CD4-positive, alpha-beta memory T cell (primary cell): ENCODE measurements at places on chromosomes 13 and 19.
A peak's percentile ranks its signal among the peaks of the same experiment; 100 is the strongest.

DNA sequence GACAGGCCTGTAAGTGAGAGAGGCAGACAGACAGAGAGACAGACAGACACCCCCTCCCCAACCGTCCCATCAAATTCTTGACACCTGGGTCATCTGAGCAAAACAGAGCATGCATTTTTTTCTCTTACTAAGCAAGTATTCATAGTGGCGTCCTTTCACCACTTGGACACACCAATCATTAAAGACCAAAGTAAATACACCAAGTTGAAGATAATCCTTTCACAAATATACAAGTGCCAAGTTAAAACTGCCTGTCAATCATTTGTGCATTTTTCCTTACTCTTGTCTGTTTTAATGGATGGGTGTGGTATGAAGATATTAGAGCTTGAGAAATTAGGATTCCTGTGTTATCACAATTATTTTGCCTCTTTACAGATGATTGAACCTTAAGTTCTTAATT, 337.3 kb downstream of the ATP8A2 start:
- no peaks in the 10 kb centered on the region for H3K27me3 ChIP-seq
- no peak for DNase-seq
- no peak overlapping the region for H3K4me3 ChIP-seq
- H3K4me1 ChIP-seq, result no peaks in the 10 kb centered on the region
- no peak overlapping the region for H3K27ac ChIP-seq

- no peaks in the 10 kb centered on the region for H3K36me3 ChIP-seq
- H3K27me3 ChIP-seq, result no peaks in the 10 kb centered on the region
- no peak for DNase-seq
- H3K27ac ChIP-seq, result no peak overlapping the region
- no peak overlapping the region for H3K4me3 ChIP-seq
- H3K4me1 ChIP-seq, result no peaks in the 10 kb centered on the region
These were observed 318.2 kb downstream of the MYO16 start for GRCh38 chr13:108947551-108948030.

DNA sequence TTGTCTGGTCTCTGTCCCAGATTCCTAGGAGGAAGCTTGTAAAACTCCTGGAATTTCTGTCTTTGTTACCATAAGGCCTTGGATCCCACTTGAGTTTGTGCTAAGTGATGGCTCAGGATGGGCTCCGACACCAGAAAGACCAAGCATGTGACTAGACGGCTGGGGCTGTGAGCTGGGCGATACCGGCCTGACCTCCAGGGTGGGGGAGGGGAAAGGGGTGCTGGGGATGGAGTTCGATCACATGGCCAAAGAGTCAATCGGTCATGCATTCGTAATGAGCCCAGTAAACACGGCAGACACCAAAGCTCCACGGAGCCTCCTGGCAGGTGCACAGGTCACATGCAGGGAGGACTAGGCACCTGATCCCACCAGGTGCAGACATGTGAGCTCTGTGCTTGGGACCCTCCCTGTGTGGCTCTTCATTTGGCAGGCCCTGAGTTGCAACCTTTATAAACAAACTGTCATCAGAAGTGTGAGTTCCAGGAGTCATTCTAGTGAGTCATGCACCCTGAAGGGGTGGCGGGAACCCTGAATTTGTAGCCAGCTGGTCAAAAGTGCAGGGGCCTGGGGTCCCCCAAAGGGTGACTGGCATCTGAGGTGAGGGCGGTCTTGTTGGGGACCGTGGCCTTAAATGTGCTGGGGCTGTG, 27.1 kb downstream of the ELAVL1 start:
- H3K4me3 ChIP-seq, result no peak overlapping the region
- DNase-seq, result no peak
- peaks cover 68% of the 10 kb centered on the region for H3K36me3 ChIP-seq

GRCh38 chr19:57807541-57807940, 7.2 kb downstream of the ZNF552 start:
- H3K36me3 ChIP-seq, result peaks cover 17% of the 10 kb centered on the region
- H3K27ac ChIP-seq, result no peak overlapping the region
- no peak for DNase-seq
- H3K27me3 ChIP-seq, result no peaks in the 10 kb centered on the region
- peaks cover under 1% of the 10 kb centered on the region for H3K4me1 ChIP-seq

GRCh38 chr13:45737571-45738017, 35.5 kb downstream of the CBY2 start:
- H3K27ac ChIP-seq, result no peak overlapping the region
- H3K27me3 ChIP-seq, result no peaks in the 10 kb centered on the region
- no peaks in the 10 kb centered on the region for H3K4me1 ChIP-seq

- no peak overlapping the region for H3K4me3 ChIP-seq
- no peak for DNase-seq
- H3K27ac ChIP-seq, result no peak overlapping the region
- no peaks in the 10 kb centered on the region for H3K4me1 ChIP-seq
These were observed 1222.3 kb upstream of the SLC10A2 start for GRCh38 chr13:104288496-104288895.

GRCh38 chr19:2722541-2723344, 1.6 kb upstream of the DIRAS1 start:
- H3K4me3 ChIP-seq, result no peak overlapping the region
- no peak overlapping the region for H3K27ac ChIP-seq
- no peaks in the 10 kb centered on the region for H3K36me3 ChIP-seq
- H3K4me1 ChIP-seq, result no peaks in the 10 kb centered on the region
- DNase-seq, result no peak

DNA sequence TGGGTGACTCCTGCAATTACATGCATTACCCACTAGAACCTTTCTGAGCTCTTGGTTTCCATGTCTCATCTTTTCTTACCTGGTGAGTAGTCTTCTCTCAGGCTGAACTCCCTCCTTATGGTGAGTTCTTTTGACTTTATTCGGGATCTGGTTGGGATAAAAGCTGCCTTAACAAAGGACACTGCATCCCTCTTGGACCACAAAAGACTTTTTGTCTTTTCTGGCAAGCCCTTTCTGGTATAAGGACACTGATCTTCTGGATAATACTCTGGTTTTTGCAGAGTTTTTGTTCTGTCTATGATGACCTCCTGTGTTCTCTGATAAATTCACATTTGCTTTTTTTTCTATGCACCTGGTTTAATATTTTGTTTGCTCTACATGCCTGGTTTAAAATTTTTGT, 66.7 kb downstream of the SLITRK1 start:
- no peaks in the 10 kb centered on the region for H3K36me3 ChIP-seq
- DNase-seq, result no peak
- no peak overlapping the region for H3K4me3 ChIP-seq
- H3K4me1 ChIP-seq, result no peaks in the 10 kb centered on the region

- no peak overlapping the region for H3K4me3 ChIP-seq
- H3K27me3 ChIP-seq, result no peaks in the 10 kb centered on the region
- DNase-seq, result no peak
- H3K27ac ChIP-seq, result no peak overlapping the region
- no peaks in the 10 kb centered on the region for H3K36me3 ChIP-seq
These were observed 49.0 kb downstream of the SIPA1L3 start for GRCh38 chr19:37955986-37956385.

GRCh38 chr19:45168767-45169351, 8.1 kb upstream of the NKPD1 start:
- H3K4me1 ChIP-seq, result peaks cover 71% of the 10 kb centered on the region
- H3K36me3 ChIP-seq, result no peaks in the 10 kb centered on the region
- no peak for DNase-seq
- H3K27me3 ChIP-seq, result no peaks in the 10 kb centered on the region
- H3K4me3 ChIP-seq, result no peak overlapping the region

GRCh38 chr19:42165146-42165545, 32.9 kb upstream of the POU2F2 start:
- H3K36me3 ChIP-seq, result no peaks in the 10 kb centered on the region
- no peak for DNase-seq
- H3K27me3 ChIP-seq, result no peaks in the 10 kb centered on the region
- no peak overlapping the region for H3K27ac ChIP-seq

DNA sequence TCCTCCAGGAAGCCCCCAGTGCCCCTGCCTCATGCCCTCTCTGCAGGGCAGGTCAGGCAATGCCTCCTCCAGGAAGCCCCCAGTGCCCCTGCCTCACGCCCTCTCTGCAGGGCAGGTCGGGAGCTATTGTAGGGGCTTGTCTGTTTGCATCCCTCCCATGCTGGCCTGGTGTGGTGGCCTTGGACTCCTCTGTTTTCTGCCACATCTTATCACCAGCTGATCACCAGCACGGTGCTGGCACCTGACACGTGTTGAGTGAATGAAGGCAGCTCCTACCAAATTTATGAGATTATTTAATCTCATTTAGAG, 51.5 kb upstream of the C13orf46 start:
- H3K36me3 ChIP-seq, result peaks cover 82% of the 10 kb centered on the region
- H3K27me3 ChIP-seq, result no peaks in the 10 kb centered on the region
- H3K27ac ChIP-seq, result no peak overlapping the region

DNA sequence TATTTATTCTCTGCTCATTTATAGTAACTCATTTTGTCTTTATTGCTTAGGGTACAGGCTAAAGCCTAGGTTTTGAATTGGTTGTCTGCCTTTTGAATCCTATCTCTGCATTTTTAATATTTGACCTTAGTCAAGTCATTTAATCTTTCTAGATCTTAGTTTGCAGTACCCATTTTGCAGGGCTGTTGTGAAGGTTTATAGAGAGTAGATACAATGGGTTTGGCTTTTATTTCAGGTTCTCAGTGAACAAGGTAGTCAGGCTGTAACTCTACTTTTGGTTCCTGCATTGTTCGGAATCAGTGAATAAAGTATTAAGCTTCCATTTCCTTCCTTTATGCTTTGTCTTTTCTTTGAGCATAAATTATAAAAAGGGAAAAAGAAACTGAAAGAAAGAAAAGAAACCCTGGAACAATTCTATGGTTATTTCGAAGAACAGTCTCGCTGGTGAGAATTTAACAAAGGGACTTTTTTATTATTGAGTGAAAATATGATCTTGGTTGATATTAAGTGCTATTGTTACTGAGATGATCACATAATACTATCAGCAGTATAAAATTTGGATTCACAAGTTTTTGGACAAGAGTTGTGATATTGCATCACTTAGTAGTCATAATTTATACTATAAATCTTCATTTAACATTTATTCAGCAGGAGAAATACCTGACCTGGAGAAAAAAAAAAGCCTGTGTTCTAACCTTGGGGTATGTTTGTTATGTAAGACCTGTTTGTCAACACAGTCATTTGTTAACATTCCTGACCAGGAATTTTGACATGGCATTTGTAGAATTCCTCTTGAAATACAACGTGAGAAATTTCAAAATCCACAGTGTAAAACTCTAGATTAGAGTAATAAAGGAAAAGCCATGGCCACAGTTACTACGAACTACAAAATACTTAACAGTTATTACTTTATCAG, 91.3 kb downstream of the ZMYM2 start:
- H3K27me3 ChIP-seq, result no peaks in the 10 kb centered on the region
- peak overlapping the region; percentile 15 for H3K27ac ChIP-seq
- no peak overlapping the region for H3K4me3 ChIP-seq
- H3K36me3 ChIP-seq, result peaks cover 12% of the 10 kb centered on the region
- peaks cover 21% of the 10 kb centered on the region for H3K4me1 ChIP-seq

- H3K36me3 ChIP-seq, result peaks cover 13% of the 10 kb centered on the region
- no peak for DNase-seq
- H3K4me1 ChIP-seq, result peaks cover 23% of the 10 kb centered on the region
- H3K4me3 ChIP-seq, result no peak overlapping the region
These were observed 1.8 kb downstream of the LONP1 start for GRCh38 chr19:5718037-5718578.

DNA sequence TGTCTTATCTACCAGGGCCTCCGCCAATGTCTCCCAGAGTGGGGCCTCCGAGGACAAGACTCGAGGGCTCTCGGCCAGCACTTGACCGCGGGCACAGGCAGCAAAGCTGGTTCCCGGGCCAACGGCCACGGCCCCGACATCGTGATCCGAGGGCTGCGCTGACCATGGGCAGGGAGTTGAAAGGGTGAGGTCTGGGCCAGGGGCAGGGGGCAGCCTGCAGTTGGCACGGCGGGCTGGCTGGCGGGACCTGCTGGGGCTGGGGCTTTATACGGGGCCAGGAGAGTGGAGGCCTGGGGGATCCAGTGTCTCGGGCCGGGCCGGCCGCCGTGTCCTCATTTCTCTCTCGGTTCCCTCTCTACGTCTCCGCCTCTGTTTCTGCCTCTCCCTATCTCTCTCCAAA, 9.8 kb upstream of the LINGO3 start:
- no peak overlapping the region for H3K27ac ChIP-seq
- no peak for DNase-seq
- no peak overlapping the region for H3K4me3 ChIP-seq
- H3K36me3 ChIP-seq, result no peaks in the 10 kb centered on the region

DNA sequence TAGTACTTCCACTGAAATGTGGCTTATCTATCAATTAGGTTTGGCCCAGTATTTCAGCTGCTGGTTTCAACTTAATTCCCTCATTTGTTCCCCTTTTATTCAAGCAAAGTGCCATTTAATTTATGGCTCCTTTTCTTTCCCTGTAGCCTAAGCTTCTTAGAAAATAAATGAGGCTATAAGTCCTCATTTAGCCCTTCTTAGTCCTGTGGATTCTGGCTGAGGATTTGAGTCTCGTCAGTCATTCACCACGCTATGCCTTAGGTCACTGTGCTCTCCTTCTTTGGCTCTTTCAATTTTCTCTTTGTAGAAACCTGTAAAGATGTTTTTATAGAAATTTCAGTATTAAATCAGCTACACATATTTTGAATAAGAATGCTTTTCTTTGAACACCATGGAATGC, 579.1 kb downstream of the GPC6 start:
- no peak overlapping the region for H3K4me3 ChIP-seq
- H3K36me3 ChIP-seq, result no peaks in the 10 kb centered on the region
- H3K4me1 ChIP-seq, result no peaks in the 10 kb centered on the region
- DNase-seq, result no peak

DNA sequence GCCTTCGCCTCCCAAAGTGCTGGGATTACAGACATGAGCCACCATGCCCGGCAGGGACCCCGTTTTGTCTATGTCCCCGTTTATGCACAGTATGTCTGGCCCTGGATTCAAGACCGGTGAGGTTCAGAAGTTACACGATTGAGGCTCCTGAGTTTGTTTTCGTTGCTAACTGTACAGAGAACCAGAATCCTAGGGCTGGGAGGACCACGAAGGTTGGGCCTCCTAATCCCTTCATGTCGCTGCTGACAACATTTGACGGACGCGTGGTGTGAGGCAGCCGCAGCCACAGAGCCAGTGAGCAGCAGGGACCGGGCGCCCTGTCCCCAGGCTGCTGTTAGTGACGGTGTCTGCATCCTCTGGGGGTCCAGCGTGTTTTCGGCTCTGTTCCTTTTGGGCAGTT, 91.4 kb downstream of the ATP11A start:
- H3K4me3 ChIP-seq, result no peak overlapping the region
- no peaks in the 10 kb centered on the region for H3K27me3 ChIP-seq
- H3K4me1 ChIP-seq, result no peaks in the 10 kb centered on the region
- peaks cover 6% of the 10 kb centered on the region for H3K36me3 ChIP-seq
- no peak overlapping the region for H3K27ac ChIP-seq
- DNase-seq, result no peak

GRCh38 chr19:6480848-6481415, 655 bp downstream of the DENND1C start:
- H3K27me3 ChIP-seq, result no peaks in the 10 kb centered on the region
- H3K4me3 ChIP-seq, result peak overlapping the region; percentile 97
- peaks cover 18% of the 10 kb centered on the region for H3K36me3 ChIP-seq
- peaks cover 46% of the 10 kb centered on the region for H3K4me1 ChIP-seq
- H3K27ac ChIP-seq, result peak overlapping the region; percentile 93
- no peak for DNase-seq
